IPS DF 19.7 (cell line): ENCODE measurements at places on chromosomes 7 and 10.

DNA sequence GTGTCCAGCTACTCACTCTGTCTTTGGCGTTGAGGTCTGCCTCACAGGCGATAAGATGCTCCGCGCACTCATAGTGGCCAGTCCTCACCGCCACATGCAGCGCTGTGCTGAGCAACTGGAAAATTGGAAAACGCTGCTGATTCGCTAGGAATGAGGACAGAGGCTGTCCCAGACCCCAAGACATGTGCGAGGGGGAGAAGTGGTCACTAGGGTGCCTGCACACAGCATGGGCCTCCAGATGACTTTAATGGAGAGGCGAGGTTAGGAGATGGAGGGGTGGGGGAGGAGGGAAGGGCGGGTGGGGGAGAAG is 5.2 kb downstream of the ANKRD1 start:
- DNase-seq = no peak

DNA sequence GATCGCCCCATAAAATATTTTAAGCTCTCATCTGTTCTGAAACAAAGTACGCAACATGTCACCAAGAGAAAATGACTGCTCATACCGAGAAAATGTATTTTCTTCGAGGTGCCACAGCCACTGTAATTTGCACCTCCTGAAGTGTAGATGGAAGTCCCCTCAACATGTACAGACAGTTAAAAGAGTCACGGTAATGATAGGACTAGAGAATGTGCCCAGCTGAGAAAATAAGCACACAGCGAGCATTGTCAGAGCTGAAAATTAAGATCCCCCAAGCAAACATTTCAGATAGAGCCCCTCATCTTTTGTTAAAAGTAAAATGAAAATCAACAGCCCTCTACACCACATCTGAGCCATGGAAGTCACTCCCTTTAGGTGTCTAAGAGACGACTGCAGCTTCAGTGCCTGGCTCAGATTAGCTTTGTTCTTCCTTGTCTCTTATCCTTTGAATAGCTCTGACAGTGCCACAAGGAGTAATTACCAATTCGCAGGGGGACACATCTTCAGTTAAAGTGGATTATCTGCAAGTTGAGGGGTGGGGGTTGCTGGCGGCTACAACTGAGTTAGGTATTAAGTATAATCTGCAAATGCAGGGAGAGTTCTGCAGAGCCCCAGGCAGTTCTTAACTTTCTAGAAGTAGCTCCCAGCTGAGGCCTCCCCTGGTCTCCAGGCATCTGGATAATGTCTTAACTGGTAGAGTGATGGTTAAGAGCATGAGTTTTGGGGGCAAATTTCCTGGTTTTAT is 222.7 kb upstream of the C7orf33 start:
- no peak for DNase-seq

DNA sequence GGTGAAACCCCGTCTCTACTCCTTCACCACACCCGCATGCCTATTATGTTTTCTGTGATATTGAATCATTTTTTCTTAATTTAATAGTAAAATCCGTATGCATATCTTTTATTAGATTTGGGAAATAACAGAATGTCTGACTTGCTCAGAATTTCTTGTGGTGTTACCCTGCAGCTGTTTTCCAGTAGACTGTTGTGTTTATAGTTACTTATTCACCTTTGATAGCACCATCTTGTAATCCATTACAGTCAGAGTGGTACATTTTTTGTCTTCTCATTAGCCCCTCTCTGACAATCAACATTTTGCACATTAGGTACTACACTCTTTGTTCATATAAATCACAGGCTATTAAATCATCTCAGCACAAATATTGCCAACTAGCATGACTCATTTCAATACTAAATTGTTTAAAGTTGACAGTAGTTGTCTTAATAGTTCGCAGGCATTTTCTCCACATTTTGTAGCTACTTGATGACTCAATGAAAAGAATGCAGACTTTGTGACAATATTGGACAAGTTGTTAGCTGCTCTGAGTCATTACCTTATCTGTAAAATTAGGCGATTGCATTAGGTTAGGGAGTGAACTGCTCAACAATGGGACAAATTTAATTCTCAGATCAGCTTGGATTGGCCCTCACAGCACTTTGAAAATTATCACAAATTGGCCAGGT is 17.8 kb upstream of the SLC16A12 start:
- DNase-seq = no peak

GRCh38 chr10:68402276-68402675 is 4.8 kb downstream of the RUFY2 start:
- DNase-seq = no peak

DNA sequence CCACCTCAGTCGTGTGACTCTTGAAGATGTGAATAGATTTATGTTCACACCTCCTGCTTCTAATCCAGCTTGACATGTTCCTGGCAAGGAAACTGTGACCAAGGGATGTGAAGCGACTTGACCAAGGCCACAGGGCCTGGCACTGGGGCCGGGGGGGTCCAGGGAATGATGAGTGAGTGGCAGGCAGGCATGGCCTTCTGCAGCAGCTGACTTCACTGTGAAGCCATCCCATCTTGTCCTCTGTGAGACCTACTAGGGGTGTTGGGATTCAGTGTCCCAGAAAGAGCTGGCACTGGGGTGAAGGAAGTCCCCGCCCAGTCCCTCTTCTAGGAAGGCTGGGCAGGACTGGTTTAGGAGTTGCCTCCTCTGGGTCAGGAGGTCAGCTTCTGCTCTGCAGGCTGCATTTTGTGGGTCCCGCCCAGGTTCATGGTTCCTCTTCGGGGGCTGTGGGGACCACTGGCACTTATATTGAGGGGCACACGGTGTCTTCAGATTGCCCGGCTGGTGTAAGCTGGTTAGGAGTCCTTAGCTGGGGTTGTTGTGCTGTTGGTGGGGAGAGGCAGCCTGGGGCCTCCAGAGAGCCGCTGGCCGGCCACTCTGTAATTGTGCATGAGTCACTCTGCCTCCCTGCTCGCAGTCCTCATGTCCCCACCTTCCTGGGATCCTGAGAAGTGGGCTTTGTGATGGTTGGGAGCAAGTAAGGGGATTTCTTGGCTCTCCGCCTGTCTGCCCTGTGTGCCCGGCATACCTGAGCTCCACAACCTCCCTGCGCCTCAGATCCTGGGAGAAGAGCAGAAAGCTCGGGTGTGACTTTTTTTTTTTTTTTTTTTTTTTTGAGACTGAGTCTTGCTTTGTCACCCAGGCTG is 11.0 kb downstream of the ZMIZ1 start:
- DNase-seq = no peak

DNA sequence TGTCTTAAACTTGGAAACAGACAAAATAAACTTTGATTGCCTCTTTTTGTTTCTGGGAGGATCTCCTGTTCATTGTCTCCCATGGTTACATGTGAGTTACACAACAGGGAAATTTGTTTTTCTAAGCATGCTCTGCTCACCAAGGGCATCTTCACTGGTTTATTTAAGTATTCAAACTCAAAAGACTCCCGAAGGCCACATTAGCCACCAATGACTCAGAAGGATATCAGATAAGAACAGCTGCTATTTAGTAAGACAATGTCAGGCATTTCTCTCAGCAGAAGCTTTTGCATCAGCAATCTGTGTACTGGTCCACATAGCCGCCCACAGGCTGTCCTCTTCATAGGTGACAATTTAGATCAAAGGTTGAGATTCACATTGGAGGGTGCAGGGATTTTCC is 19.3 kb downstream of the OR6B1 start:
- no peak for DNase-seq

- no peak for DNase-seq
Measured at GRCh38 chr10:112689327-112690072, 242.5 kb downstream of the VTI1A start.

DNA sequence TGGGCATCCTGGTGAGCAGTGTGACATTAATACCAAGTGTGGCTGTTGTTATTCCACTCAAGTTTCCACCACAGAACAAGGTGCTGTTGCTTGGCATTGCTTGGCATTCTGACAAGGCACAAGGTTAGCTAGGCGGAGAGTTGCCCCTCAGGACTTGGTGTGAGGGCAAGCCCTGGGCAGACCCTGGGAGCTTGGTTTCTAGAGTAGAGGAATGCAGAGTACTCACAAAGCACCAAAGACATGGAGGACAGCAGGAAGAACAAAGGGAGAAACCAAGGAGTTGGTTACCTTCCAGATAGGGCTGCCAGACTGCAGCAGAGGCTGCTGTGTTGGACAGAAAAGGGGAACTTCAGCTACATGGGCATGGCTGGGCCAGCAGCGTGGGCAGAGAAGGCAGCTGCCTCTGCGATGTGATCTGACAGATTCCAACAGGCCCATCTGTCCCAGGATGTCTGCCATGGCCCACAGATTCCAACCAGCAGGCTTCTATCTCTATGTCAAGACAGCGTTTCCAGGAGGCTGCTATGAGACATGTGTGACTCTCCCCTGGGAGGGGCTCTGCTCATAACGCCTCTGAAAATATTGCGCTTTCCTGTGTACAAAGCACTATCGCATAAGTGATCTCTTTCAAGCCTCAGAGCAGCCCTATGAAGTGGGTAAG is 1.8 kb downstream of the GOLGA7B start:
- no peak for DNase-seq

- DNase-seq = no peak
Measured at GRCh38 chr7:95330204-95330960, 6.0 kb upstream of the PON1 start.

- DNase-seq = no peak
Measured at GRCh38 chr7:121178869-121179497, 149.8 kb upstream of the WNT16 start.

DNA sequence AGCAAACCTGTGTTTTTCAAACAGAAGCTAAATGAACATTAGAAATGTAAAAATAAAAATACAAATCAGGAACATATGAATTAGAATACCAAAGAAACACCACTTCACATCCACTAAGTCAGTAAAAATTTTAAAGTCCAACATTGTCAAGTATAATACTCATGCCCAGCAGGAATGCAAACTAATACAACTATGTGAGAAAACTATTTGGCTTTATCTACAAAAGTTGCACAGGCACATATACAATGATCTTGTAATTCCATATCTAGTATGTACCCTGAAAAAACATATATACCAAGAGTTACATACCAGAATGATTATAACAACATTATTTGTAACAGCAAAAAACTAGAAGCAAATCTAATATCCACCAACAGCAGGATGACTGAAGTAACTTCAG is 91.1 kb downstream of the RNF32 start:
- DNase-seq = no peak

DNA sequence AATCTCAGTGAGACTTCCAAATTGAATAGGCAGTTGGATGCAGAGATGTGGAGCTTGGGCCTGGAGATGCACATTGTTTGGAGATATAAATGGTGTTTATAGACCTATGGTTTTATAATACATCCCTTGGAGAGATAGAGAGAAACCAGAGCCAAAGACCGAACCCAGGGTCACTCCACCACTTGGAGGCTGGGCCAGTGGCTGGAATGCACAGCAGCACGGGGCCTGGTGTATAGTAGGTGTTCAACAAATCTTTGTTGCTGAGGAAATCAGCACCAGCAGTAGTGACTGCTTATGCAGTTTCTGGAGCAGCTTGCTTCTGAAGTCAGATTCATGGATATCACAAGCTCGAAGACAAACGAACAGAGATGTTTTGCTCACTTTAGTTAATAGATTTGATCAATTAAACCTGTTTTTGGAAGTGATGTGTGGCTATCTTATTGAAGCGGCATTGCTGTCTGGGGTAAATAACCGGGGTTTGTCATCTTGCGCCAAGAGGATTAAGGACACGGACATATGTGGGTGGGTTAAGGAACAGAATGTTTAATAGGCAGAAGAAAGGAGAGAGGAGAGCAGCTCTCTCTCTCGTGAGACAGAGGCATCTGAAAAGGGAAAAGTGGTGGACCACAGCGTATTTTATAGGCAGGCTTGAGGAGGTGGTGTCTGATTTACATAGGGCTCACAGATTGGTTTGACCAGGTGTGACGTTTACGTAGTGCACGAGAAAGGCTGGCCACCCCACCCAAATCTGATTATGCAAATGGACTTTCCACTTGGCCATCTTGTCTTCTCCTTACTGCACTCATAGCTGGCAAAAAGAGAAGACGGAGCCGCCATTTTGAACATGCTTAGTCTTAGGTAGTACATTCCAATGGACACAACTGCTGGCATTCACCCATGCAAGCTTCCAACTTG is 11.1 kb downstream of the RBP4 start:
- DNase-seq = no peak

DNA sequence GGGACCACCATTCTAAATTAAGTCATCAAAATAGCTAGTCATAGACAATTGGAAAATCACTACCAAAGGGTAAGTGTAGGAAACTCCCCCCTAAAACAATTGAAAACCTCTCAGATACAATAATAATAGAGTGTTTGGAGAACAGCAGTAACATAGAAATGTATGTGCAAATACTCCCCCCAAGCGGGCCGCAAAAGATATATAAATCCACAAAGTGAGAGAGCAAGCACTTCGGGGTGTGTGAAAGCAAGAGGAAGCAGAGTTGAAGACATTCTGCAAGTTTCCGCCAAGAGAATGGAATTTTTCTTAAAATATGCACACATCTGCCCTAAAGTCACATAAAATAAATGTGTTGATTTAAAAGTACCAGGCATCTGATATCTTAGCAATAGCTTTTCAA is 33.3 kb downstream of the CHCHD3 start:
- DNase-seq = no peak

DNA sequence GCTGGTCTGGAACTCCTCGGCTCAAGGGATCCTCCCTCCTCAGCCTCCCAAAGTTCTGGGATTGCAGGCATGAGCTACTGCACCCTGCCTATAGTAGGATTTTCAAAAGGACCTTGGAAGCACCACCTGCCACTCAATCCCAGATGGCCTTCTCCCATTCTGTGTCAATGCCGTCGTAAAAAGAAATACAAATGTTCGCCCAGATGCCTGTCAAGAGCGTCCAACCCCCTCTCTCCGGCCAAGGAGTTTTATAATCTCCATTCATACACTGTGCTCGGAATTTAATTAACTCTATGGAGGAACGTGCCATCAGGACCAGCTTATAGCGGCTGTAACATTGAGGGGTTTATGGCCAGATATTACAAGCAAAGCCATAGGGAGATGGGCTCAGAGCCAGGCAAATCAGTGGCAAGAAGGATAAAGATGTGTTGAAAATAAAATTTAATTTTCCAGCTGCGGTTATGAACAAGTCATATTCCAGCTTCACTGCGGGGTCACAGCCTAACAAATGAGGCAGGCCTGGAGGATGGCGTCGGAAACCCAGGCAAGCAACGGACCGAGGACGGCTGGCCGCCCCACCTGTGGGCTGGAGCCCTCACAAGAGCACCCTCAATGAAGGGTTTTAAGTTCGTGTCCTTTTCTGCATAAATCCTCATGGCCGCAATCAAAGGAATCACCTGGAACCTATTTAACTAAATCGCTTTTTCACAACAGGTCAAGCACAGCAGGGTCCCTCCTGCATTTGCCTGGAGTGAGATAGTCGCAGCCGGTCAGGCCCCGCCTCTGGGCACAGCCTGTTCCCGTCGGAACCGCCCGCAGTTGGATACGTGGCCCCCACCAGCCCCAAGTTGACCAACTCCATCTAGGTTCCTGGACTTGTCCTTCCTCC is 374.5 kb upstream of the FOXK1 start:
- DNase-seq = no peak
